Amygdala (tissue), 56 donors: ENCODE measurements at places on chromosomes 1 and 21.

DNA sequence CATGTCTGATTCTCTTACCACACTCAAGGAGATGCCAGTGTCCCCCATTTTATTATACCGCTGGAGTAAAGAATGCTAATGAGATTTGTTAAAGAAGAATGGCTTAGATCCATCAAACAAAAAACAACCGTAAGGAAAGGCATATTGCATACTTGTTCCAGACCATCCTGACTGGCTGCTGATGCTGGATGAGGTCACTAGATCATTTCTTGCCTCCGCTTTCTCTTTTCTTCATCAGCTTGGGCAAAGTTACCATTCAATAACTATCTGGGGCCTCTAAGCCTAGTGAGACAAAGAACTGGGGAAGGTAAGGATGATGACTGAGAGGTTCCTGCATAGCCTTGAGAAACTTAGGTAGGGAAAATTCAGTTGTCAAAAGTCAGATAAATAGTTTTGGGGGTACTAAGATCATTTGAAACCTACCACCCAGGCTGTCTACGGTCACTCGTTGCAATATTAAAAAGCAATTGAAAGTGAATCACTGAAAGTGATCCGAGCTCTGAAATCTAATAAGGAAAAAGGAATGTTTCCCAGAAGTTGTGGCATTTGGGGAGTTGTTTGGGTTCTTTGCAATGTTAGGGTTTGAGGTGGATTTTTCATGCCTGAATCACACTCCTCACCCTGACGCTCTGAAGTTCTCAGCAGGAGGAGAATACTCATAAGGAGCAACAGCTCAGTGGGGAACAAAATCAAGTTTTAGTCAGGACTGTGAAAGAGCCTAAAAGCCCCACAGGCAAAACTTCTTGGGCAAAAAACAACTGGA lies 176.8 kb downstream of the HHIPL2 start:
- no peak for DNase-seq

DNA sequence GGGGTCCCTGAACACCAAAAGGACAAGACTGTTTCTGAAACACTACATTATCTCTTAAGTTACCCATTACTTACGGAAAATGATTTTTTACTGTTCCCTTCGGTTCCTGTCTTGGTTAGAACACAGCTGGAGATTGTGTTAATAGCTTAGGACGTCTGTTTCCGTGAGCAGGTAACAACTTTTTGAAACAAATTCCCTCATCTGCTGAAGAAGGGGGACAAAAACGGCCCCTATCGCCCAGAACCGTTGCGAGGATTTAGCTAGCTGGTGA lies 67.8 kb downstream of the SLC35A3 start:
- no peak for DNase-seq

GRCh38 chr1:37078866-37079265 lies 44.6 kb upstream of the GRIK3 start:
- DNase-seq, result no peak

DNA sequence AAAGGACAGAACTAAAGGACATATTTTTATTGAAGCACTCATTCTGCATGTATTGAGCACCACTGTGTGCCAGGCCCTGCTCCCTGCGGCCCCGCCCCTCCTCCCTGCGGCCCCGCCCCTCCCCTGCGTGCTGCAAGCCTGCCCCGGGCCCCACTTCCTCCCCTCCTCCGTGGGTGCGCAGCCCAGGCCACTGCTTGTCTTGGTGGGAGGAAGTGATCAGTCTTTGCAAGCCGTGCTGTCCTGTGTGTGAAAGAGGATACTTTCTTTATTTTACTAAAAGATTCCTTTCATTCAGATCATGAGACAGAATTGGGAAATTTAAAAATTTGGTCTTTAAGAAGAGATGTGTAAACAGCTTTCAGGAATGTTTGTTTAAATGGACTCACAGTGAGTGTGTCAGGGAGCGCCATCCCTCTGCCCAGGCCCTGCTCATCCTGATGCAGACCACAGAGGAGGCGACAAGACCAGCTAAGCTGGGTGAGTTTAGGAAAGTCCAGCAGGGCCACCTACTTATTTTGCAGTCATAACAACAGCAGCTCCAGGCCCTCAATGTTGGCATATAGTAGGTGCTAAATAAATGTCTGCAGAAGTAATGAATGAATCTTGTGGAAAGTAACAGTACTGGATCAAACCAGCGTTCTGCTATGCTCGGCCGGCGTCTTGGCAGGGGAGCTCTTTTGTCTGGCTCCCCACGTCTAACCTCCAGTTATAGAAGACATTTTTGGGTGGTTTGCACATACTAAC lies 88.3 kb upstream of the SELENON start:
- no peak for DNase-seq

GRCh38 chr1:85596947-85597346 lies 16.4 kb downstream of the CCN1 start:
- no peak for DNase-seq
